ENCODE measurements at places on chromosomes 13 and 19.

DNA sequence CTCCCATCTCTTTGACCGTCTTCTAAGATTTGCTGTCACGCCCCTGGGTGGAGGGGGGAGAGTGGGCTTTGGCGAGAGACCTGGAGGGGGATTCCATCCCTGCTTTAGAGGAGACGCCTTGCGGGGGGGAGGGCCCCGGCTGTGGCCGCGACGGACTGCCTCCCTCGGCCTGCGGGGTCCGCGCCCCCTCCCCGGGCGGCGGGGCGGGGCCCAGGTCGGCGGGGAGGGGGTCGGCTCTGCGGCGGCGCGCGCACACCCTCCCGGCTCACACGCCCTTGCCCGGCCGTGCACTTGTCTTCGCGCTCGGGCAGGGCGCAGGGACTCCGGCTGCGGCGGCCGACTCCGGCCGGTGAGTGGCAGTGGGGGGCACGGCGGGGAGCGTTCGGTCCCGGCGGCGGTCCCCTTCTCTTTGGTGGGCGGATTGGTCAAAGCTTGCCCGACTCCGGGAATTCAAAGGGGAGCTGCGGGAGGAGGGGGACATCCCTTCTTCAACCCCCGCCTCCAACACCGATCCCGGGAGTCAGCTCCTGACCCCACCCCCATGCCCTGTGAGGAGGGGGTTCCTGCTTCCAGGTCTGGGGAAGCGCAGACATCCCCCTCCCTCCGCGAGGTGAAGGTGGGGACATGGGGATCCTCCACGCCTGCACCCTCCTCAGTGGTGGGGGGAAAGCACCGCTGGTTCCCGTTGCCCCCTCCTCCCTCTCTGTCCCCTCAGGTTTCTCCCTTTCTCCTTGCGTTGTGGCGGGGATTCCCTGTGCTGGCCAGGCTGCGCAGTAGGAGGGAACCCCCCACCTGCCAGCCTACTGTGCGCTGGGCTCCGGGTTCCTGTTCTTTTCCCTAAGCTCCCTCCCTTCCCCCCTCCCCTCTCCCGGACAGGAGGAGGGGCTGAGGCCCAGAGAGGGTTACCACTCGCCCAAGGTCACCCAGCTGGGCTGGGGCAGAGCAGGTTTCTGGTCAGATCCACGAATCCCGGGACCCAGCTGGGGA, 14.6 kb upstream of the KCNN1 start:
- no peak for DNase-seq

DNA sequence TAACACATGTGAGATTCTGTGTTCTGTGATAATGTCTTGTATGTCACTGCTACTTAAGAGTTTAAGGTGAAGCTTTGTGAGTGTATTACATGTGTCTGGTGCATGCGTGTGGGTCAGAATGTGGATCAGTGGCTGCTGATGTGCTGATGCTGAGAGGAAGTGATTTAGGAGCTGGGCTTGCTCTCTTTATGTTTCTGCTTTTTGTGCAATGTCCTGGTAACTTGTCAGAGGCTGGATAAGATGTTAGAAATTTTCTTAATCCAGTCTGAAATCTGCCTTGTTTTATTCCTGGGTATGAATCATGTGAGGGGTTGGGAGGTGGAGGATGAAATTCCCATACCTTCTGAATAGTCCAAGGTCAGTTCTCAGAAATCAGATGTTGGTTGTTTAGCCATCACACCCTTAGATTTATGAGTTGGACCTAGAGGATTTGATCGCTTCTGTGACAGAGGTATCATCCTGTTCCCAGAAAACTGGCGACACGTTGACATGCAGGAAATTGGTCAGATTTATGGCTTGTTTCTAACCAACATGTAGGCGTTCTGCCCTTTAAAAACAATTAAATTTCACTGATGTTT, 24.5 kb upstream of the CXCL17 start:
- no peak for DNase-seq

DNA sequence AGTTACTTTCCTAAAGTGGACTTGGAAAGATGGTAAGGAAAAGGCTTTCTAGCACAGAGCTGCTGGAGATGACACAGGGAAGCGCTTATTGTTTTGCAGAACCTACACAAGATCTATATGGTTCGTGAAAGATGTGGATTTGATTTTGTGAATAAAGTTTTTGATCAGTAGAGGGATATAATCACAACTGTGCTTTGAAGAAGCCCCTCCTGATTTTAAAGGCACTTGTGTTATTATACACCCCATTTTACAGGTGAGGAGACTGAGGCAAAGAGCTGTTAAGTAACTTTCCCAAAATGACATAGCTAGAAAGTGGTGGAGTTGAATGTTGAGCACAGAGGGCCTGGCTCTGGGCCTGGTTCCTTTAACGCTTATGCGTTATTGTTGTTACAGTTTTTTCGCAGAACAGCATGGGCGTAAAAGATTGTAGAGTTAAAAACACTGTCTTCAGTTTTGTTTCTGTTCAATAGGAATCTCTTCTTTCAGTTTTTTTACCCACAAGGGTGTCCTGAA, 1.4 kb downstream of the TDRD3 start:
- no peak for DNase-seq

GRCh38 chr13:76879883-76880270, 6.3 kb downstream of the KCTD12 start:
- no peak for DNase-seq

DNA sequence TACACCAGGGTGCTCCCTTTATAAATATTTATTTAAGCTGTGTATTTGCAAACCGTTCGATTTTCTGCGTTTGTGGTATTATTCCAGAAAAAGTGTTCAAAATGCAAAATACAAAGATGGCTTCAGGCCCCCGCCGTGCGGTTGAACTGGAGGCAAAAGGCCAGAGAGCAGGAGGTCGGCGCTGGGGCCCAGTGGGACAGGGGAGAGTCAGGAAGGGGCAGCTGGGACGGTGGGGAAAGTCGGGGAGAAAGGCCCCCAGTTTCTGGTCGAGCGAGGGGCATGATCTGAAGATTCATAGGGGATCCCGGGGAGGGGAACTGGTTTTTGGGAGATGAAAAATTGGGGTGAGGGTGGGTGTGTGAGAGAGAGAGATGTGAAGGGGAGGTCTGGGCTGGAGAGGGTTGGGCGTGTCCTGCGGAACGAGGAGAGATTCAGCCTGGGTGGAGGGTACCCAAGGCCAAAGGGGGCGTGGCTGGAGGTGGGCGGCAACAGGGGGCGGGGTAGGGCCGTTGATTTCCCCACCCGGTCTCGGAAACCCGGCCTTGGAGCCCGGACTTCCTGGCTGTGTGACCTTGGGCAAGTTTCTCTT, 678 bp downstream of the ISOC2 start:
- peak; percentile 58 for DNase-seq

All from LoVo (cell line).